ENCODE measurements at places on chromosomes 7 and 10. TPM values are rescaled to one million over a fixed set of nuclear protein-coding genes. Genes with fewer than 3 reads are reported as not detected.
A peak's percentile ranks its signal among the peaks of the same experiment; 100 is the strongest.

DNA sequence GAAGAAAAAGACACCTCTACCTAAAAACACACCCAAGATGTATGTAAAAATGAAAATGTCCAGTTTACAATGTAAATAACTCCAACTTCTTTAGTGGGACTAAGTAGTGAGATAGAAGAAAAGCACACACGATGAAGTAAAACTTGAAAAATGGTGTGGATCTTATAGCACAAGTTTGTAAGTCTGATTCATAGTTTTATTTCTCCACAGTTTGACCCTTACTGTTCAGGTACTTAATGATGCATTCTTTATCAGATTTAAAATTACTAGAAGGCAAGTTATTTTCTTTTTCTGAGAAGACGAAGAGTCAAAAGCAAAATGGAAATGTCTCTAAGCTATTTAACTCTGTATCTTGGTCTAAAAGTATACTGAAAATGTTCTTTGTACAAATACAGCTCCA is 6.1 kb downstream of the NAMPT start:
- no peak for DNase-seq

Gene LRRD1
- total RNA-seq, result 1.8 TPM

- DNase-seq, result no peak
Measured at GRCh38 chr7:33836797-33837355, 68.5 kb upstream of the BMPER start.

DNA sequence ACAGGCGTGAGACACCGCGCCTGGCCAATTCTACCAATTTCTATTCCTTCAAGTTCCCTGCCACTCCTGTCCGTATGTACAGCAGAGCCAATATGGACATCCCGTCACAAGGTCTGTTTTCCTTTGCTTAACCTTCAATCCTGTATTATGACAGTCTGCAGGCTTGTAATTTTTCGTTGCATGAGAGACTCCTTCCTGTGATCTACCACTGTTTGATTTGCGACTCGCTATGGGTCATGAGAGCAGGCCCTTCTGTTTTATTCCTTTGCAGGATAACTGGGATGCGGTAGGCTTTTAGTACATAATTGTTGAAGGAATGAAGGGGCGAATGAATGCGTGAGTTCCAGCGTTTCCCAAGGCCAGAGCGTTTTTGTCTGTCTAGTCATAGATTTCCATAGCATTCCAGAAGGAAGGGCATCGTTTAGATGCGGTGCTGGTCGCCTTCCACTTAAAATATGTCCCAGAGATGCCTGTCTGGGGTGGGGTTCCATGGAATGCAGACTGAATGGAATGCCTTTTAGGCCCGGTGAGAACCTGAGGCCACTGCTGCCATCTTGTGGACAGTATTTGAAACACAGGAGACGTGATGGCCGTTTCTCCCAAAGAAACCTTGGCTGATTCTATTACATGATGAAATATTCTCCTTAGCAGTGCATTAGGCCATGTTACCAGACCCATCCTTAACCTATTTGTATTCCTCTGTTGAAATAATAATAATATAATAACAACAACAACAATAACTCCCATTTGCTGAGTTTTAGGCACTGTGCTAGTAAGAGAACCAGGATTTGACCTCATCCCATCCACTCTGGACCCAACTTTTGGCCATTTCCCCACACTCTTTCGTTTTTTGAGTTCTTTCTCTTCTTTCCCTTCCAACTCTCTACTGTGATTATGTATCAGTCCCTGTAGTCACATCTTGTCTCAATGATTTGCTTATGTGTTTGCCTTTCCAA is 193.2 kb downstream of the MYOF start:
- DNase-seq, result peak; percentile 49

Gene WNT8B
- 0.11 TPM for total RNA-seq

- DNase-seq, result no peak
Measured at GRCh38 chr10:26391701-26392695, 46.1 kb upstream of the APBB1IP start.

DNA sequence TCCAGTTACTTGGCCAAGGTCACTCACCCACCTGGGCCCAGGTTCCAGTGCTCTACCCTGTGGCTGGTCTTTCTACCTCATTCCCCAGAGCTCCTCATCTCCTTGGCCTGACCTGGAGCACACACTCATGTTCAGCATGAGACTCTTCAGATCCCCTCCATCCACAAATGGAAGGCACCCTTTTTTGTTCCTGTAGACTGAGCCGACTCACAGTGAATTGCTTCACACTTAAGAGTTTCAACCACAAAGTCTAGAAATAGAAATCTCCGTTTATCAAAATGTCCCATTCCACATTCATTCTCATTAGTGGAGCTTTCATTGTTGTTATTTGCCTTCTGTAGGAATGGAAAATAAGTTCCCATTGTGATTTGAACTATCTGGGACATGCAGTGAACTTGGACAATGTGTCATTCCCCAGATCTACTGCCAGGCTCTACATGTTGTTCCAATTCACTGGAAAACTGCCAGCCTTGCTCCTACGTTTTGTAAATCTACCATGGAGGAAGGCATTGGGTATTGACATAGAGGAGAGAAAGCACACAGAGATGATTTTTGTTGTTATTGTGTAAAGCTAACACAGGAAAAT is 125.3 kb upstream of the CELF2 start:
- DNase-seq, result no peak

GRCh38 chr10:12719365-12719764 is 282.1 kb downstream of the CCDC3 start:
- no peak for DNase-seq

DNA sequence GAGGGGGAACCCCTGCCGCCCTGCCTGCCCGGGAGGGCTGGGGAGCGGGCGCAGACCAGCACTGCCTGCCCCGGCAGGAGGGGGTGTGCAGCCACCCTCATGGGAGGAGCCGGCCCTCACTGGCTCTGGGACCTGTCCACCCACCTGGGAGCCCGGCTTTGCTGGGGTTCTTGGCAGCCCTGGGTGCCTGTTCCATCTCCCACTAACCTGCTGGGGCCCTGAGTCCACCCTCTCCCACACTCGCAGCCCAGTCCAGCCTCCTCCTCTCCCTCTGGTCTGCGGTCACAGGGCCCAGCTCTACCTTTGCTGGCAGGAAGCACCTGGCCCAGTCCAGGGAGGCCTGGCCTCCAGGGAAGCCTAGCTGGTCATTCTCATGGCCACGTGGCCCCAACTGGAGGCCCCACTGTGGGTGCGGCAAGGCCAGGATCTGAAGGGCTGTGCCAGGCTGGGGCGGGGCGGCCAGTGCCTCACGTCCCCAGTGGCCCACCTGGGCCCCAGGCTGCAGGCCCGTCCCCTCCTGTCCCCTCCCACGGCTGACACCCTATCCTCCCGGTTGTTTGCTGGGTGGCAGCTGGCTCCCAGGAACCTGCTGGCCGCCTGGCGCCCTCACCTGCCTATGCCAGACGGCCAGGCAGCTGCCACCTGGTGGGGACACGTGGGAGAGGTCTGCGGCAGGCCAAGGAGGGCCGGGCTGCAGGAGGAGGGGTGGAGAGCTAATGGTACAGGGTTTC is at the start of gene TMEM184A:
TSS of gene TMEM184A (minus strand) at position 393 of the 731 bp plus-strand sequence. CDS start 721 bp downstream, outside the sequence.
- DNase-seq, result no peak

Gene ZC3HAV1L
- total RNA-seq, result 37.4 TPM

- no peak for DNase-seq
Measured at GRCh38 chr7:44265728-44266127, 59.7 kb downstream of the CAMK2B start.

Gene BTBD16
- 2.6 TPM for total RNA-seq

Gene OR2A12
- total RNA-seq, result not detected

DNA sequence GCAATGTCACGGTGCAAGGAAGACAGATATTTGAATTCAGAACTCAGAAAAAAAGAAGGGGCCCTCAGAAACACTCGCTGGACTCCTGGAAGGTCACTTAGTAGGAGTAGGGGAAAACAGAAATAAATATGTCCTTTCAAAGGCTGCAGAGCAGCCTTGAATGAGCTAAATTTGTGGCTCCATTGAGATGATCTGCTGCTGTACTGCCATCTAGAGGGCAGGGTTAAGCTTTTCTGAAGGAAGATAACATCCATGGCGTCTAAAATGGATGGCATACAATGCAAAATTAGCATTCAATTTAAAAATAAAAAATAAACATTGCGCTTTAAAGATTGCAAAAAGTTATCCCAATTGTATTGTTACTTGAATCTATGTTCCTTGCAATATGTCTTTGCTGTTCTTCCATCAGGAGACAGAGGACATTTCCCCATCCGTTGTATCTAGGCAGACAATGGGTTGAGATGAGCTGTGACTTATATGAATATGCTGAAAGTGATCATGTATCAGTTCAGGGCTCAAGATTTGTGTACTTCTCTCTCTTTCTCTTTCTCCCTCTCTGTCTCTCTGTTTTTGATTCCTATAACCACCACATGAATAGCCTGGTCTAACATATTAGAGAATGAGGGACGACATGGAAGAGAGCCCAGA is 642.2 kb downstream of the SH2D4B start:
- no peak for DNase-seq

Gene TLX1
- total RNA-seq, result not detected

Gene ACSL5
- 38.8 TPM for total RNA-seq

Gene DIP2C
- total RNA-seq, result 24.3 TPM

DNA sequence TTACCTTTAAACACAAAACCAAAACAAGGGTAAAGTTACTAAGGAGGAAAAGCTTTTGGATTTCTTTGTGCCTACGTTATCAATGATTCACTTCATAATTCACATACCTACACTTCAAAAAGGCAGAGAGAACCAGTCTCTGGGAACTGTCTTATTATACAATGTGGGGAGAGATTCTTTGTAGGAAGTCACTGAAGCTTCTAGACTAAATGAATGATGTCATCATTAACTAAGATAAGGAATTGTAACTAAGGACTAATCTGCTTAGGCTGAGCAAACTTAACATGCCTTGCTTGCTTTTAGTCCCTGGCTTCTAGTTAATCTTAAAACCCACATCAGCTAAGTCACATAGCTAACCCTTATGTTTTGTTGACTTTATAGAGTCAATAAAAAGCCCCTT is 771.2 kb downstream of the NXPH1 start:
- DNase-seq, result no peak

- DNase-seq, result no peak
Measured at GRCh38 chr10:48740988-48741387, 56.3 kb downstream of the WDFY4 start.

Gene DNAH11
- 0.32 TPM for total RNA-seq

- no peak for DNase-seq
Measured at GRCh38 chr10:100345570-100346330, 1.3 kb upstream of the SCD start.

- DNase-seq, result no peak
Measured at GRCh38 chr7:37550426-37550825, 101.8 kb upstream of the ELMO1 start.

GRCh38 chr7:69617364-69617763 is 19.1 kb downstream of the AUTS2 start:
- no peak for DNase-seq

Gene ENO4
- 0.74 TPM for total RNA-seq

Gene CPA4
- 3.8 TPM for total RNA-seq

GRCh38 chr10:14039968-14040668 is 290.6 kb downstream of the FRMD4A start:
- DNase-seq, result no peak

DNA sequence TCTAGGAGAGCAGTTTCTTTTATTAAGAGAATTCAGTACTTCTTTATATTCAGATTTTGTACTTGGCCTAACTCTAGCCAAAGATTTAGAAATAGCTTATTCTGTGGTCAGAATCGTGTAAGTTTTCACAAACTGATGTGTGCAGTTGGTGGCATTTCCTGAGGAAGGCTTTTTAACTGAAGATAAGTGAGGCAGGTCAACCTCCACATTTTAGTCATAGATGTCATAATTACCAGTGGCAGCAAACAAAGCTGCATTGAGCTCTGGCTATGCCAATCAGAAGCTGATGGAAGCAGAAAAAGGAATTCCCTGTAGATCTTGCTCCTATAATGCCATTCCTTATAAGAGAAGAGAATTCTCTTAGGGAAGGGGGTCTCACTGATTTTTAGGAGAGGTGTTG is 141.3 kb upstream of the SP8 start:
- no peak for DNase-seq

DNA sequence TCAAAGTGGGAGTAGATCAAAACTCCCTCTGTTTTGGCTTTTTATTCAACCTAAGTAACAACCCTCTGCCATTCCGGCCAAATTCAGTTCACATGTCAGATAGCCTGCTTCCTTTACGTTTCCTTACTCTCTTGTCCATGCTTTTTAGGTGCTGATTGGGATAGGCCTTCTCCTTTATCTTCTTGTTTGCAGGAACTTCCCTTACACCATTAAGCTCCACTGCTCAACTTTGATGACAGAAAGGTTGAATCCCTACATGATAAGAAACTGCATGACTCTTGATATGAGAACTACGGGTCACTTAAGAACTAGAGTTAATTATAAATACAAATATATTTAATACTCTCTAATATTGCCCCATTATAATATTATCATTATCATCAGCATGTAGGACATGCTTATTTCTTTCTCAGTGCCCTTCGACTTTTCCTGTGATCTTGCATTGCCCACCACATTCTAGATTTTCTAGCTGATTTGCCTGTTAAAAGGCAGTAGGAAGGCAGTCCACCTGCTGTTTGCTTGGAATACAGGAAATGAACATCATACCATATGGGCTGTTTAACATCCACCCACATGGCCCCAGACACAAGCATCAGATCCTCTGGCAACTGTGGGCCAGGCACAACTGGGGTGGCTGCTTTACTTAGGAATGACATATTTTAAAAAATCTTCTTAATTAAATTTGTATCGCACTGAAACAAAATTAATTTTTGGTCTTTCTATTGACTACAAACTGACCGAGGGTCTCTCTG is 59.7 kb upstream of the CCDC6 start:
- DNase-seq, result no peak

Gene WNT16
- total RNA-seq, result 0.16 TPM

GRCh38 chr10:90378524-90379076 is 479.2 kb downstream of the HTR7 start:
- DNase-seq, result no peak

Gene LMOD2
- total RNA-seq, result 5.4 TPM

DNA sequence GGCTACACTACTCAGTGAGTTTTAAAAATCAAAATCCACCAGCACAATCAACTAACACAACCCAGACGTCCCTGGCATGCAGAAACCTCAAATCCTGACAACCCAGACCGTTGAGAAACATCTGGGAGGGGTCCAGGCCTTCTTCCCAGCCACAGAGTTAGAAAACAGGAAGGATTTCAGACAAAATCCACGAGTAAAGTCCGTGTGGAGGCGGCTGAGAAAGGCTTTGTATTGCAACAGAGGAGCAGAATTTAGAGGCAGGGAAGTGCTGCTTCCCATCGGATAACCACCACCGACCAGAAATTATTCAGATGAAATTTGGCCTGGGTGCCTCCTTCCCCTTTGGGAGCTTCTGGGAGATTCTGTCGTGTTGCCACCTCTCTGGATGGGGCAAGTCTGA is 61.5 kb downstream of the TNS3 start:
- no peak for DNase-seq

- DNase-seq, result no peak
Measured at GRCh38 chr7:101860316-101861217, 43.1 kb downstream of the CUX1 start.

All from urinary bladder (tissue), 4 donors.